Uterus (tissue), 4 donors: ENCODE measurements at places on chromosomes 2 and 18. TPM values are rescaled to one million over a fixed set of nuclear protein-coding genes. Genes with fewer than 3 reads are reported as not detected.

GRCh38 chr2:228181098-228182019 is at the start of gene SPHKAP:
SPHKAP (minus strand) TSS chr2:228181687; CDS start chr2:228181598, 89 bp downstream.
- DNase-seq = no peak

DNA sequence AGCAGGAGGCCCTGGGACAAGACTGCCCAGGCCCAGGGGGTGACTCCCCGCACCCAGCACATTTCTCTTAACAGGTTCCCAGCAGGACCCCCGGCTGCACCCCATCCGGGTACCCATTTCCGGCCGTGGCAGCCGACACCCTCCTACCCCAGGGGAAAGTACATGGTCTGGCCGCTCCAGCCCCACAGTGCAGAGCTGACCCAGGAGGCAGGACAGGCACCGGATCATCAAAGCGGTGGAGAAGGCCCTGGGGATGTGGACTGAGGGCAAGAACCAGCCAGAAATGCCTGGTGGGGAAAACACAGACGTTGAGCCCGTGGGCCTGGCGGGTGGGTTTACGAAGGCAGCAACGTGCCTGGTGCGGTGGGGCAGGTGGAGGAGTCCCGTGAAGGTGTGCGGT is 79.5 kb upstream of the GPC1 start:
- DNase-seq = no peak

DNA sequence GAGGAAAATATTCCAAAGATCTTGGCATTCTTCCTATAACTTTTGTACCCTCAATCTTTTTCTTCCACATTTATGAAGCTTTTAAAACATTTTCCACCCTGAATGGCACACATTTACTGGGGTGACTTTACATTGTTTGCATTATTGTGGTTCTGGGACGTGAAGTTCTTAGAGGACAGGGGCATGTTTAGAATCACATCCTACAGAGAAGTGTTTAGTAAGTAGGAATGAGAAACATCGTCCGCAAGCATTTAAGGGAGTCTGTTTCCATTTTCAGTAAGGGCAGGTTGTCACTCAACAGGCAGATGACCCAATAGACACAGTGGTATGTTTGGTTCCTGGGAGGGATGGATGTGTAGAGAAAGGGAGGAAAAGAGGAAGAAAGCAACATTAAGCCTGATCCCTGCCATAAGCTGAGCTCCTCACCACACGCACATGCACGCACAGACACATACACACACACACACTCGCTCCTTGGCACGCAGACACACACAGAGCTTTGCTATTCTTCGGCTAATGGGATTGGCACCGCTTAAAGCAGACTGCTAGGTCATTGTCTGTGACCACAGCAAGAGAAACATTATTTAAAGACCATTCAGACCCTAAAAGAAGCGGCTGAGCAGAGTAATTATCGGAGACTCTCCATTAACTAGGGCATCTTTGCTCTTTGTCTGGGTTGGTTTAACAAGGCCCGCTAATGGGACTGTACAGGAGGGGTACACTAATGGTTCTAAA is 14.2 kb upstream of the PLEKHM3 start:
- no peak for DNase-seq

- DNase-seq = no peak
Measured at GRCh38 chr2:205730701-205731582, 48.6 kb downstream of the NRP2 start.

- no peak for DNase-seq
Measured at GRCh38 chr2:15058721-15059157, 426.2 kb downstream of the LRATD1 start.

GRCh38 chr18:55356815-55357214 is 231.2 kb downstream of the TCF4 start:
- no peak for DNase-seq

- DNase-seq = no peak
Measured at GRCh38 chr18:9894454-9895068, 8.8 kb downstream of the TXNDC2 start.

DNA sequence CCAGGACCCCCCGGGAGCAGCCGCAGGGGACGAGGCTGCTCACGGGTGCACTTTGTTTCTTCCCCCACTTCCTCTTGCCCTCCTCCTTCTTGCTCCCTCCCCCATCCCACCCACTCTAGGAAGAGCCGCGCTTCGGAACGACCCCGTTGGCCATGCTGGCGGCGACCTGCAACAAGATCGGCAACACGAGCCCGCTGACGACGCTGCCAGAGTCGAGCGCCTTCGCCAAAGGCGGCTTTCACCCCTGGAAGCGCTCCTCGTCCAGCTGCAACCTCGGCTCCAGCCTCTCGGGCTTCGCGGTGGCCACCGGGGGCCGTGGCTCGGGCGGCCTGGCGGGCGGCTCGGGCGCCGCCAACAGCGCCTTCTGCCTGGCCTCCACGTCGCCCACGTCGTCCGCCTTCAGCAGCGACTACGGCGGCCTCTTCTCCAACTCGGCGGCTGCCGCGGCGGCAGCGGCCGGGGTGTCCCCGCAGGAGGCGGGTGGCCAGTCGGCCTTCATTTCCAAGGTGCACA is 1.3 kb downstream of the SP9 start:
- peak; percentile 16 for DNase-seq

GRCh38 chr18:69518989-69519388 is 118.3 kb downstream of the DOK6 start:
- DNase-seq = no peak

GRCh38 chr2:134338208-134338607 is 84.3 kb downstream of the MGAT5 start:
- no peak for DNase-seq

- DNase-seq = no peak
Measured at GRCh38 chr2:239106966-239107365, 259.1 kb downstream of the TWIST2 start.

DNA sequence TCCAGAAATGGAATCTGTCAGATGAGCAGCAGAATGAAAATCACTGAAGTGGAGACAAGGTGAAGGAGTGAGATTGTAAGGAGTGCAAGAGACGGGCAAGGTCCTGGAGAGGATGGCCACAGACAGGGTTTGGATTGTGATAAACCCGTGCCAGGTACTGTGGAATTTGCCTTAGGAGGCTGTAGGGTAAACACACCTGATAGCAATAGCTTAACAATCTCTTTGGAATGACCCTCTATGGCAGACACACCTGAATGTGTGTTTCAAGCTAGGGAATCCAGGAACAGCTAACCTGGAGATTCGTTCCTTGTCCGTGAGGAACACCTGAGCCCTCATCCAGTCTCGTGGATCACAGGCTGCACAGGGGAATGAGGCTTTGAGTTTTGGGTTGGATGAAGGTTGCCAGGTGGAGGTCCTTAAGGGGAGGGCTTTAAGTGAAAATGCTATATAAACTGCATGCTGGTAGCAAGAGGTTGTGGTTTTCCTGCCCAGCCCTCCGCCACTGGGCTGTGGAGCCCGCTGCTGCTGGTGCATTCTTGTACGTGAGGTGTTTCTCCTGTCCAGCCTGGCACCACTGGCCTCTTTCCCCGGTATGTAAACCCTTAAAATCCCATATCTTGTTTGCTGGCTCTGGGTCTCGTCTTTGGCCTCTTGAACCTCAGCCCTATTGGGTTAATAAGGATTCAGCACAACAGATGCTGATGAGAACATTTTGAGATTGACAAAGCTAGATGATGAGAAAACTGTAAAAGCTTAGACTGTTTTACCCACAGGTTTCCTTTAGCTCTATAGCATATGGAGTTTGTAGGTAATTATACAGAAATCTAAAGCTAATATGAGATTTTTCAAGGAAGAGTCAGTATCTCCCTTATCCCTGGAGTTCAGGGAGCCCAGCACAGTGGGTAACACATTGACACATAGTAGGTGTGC is 117.9 kb downstream of the ARHGAP15 start:
- DNase-seq = no peak

DNA sequence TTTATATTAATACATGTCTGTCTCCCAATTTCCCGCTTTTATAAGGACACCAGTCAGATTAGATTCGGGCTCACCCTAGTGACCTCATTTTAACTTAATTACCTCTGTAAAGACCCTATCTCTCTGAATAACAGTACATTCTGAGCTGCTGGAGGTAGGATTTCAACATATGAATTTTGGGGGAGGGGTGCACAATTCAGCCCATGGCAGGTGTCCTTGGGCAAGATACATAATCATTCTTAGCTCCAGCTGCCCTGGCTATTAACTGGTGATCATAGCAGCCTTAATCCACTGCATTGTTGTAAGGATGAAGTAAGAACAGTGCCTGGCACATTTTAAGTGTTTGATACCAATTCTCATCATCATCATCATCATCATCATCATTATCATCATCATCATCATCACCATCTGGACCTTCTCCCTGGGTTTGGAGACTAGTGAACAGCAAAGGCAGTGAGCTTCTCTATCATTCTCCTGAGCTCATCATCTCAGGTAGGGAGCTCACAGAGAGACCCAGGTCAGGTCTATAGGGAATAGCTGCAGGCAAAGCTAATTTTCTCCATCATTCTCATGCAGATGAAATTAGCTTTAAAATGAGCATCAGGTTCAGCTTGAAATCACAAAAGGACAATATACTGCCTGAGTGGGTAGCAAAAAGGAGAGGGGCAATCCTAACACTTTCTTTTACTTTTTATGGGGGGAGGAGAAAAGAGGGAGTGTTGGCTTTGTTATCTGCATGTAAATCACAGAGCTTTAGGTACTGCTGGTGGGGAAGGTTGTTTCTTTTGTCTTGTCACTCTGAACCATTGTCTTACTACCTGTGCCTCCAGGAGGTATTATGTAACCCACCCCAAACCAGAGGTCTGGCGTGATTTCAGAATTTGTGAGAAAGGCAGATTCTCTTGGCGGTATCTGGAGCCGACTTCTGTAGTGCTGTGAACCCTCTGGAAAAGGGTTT is 125.5 kb upstream of the SPRED2 start:
- DNase-seq = no peak

- no peak for DNase-seq
Measured at GRCh38 chr2:45975752-45976517, 321.3 kb upstream of the EPAS1 start.

DNA sequence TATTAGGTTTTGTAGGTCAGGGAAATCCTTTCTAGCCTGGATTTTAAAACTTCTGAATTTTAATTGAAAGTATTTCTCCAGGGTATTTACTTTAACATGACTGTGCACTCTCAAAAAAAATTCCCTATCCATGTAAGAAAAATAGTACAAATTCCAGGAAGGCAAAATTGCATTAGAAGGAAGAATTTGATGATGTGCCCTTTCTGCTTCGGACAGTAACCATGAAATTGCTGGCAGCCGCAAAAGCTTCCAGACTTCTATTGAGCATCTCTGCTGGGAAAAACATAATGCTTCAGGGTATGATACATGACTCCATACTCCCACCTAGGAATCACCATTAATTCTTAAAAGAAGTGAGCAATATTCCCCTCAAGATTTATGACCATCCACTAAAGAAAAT is 17.2 kb upstream of the KLF7 start:
- no peak for DNase-seq

The CMPK2 gene
- 9.4 TPM for total RNA-seq

The CNGA3 gene
- total RNA-seq = not detected

The PLB1 gene
- total RNA-seq = 2.9 TPM

The TMEM237 gene
- total RNA-seq = 7.2 TPM

The TRAPPC8 gene
- total RNA-seq = 54.8 TPM

The MC4R gene
- total RNA-seq = not detected
